Cerebellar cortex (tissue), 1 donor: ENCODE measurements at places on chromosomes 6 and 20.
A peak's percentile ranks its signal among the peaks of the same experiment; 100 is the strongest.

DNA sequence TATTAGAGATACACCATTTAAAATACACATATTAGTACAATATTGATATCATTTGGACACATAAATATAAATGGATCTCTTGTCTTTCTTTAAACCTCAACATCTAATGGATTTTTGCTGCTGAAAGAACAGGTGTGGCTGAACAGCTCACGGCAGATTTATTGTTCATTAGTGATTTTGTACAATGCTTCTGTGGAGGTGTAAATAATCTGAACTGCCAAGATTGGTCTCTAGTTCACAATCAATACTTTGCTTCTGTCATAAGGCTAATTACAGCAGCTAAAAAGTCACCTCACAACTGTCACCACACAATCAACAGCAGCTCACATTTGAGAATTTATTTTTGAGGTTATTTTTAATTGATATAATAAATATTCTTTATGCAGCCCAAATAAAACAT lies 162.0 kb upstream of the SIM1 start:
- no peak for DNase-seq

- DNase-seq, result no peak
These were observed 34.3 kb downstream of the FYN start for GRCh38 chr6:111838749-111839484.

- DNase-seq, result no peak
These were observed 872.4 kb upstream of the SLC35B3 start for GRCh38 chr6:9307786-9308185.

- DNase-seq, result no peak
These were observed 246.1 kb downstream of the BMP7 start for GRCh38 chr20:57020364-57020763.

DNA sequence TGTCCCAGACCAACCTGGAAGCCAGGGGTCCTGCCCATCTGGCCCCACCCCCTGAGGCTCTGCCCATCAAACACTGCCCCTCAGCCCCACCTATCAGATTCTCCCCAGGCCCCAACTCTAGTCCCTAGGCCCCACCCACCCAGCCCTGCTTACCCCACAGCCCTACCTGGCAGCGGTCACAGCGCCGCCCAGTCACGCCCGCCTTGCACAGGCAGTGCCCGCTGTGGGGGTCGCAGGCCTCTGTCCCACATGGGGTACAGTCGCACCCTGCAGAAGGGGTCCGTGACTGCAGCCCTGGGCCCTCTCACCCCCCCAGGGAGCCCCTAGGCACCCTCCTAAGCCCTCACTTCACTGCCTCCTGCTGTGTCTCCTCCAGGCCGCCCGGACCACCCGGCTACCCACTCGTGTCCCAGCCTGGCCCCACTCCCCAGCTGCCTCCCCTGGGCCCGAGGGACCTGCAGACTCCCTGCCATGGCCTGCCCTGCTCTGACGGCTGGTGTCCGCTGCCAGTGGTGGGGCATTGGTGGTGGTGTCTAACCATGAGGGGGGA lies 19.8 kb downstream of the ADRM1 start:
- no peak for DNase-seq

GRCh38 chr6:16967470-16967817 lies 134.4 kb upstream of the STMND1 start:
- no peak for DNase-seq

DNA sequence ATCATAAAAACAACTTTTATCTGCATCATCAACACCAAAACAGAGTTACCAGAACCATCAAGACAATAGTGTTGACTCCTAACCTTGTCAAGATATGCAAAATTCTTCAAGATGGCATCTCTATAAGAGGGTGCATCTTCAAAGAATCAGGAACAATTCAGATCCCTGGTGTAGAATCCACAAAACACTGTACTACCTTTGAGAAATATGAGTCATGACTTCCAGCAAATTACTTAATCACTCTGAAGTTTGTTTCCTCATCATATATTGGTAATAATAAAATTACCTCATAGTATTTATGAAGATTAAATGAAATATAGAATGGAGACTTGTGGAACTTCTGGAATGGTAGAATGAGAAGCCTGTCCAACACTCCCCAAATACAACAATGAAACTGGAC lies 221.3 kb upstream of the SUPT3H start:
- no peak for DNase-seq

DNA sequence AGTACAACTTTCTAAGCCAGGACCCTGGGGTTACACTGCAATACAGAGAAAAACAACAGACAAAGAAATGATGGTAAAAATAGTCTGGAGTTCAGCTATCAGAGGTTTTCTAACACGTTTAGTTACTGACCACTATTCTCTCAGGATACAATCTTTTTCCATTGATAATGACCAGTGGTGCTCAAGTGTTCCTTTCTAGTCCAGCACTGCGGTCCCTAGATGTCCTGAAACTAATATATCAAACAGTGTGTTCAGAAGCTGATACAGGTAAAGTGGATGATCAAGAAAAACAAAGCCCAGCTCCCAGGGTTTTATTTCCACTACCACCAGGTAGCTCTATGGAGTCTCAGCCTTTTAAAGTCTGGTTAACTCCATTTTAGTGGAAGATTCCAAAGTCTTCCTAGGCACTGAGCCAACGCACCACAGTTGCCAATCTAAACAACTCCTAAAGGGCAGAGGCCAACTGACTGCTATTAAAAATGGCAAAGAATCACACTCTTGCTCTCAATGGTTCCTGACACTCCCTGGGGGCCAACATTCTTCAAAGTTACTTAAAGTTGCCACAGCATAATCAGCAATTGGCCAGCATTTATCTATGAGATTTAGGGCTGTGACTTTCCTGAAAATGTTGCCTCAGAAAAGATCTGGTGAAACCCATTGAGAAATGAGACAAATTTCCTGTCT lies 38.2 kb downstream of the DZANK1 start:
- DNase-seq, result no peak

- DNase-seq, result no peak
These were observed 55.3 kb upstream of the POPDC3 start for GRCh38 chr6:105235155-105235554.

DNA sequence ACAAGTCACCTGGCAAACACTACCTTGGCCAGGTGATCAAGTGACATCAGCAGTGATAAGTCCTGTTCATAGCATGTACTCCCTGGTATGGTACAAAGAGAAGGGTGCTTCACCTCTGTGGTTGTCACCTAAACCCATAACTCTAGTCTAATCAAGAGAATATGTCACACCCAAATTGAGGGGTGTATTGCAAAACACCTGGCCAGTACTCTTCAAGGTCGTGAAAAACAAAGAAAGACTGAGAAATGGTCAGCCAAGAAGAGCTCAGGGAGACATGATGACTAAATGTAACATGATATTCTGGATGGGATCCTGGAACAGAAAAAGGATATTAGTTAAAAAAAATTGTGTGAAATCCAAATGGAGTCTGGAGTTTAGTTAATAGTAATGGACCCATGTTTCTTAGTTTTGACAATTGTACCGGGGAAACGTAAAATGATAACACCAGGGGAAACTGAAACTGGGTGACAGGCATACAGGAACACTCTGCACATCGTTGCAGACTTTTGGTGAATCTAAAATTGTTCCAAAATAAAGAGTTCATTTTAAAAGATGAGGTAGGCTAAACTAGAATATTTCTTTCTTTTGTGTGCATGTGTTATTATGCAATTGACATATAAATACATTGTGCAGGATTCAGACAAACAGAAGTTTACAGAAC lies 262.0 kb downstream of the CDC5L start:
- no peak for DNase-seq

DNA sequence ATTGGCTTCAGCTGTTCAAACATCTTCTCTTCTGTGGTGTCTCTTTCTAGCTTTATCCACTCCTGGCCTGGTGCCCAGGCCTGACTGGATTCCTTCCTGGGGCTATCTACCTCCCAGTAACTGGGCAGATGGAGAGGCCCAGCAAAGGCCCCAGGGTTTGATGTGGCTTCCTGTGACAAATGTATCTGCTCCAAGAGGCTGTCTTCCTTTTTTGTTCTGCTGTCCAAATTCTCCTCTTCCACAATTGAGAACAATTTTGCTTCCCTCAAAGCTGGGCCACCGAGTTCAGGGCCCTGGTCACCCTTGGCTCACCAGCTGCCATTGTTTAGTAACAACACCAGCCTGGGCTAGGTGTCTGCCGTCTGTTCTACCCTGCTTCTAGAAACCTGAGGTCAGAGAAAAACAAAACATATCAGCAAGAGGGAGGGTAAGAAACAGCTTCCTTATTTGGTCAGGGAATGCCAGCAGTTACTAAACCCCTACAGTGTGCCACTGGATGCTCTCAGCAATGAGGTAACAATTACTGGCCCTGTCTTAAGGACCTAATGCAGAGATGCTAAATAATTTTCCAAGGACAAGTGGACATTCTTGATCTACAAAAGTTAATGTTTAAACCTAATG lies 3.9 kb downstream of the ZFP57 start:
- DNase-seq, result peak; percentile 16

DNA sequence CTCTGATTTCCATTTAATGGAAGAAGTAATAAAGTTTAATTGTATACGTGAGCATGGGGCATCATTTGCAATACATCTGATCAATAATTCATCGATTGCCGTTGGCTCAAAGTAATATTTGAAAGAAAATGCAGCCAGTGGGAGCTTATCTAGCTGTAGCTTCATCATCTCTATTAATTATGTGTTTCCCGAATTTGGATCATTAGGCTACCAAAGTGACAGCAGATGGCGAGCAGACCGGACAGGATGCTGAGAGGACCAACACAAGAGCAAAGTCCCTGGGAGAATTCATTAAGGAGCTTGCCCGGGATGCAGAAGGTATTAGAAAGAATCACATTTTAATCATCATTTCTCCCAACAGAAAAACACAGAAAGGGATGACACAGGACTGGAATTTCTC lies 327.1 kb downstream of the ARHGAP18 start:
- no peak for DNase-seq

- no peak for DNase-seq
These were observed 184.1 kb downstream of the SLC24A3 start for GRCh38 chr20:19396460-19397081.

DNA sequence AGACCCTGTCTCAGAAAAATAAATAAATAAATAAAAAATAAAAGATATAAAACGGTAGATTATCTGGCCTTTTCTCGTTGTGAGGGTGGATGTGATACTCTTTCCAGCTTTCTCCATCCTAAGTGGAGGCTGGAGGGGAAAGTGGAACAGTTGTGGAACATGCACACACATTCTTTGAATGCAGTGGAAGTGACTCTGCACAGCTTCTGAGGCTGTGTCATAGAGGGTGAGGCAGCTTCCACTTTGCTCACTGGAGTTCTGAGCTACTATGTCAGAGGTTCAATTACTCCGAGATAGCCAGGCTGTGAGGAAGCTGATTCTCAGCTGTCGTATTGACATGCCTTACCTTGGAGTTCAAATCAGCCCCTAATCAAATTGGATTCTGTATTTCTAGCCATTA lies 82.2 kb downstream of the CHMP4B start:
- no peak for DNase-seq

- DNase-seq, result no peak
These were observed 38.3 kb downstream of the ATG5 start for GRCh38 chr6:106287215-106287614.

DNA sequence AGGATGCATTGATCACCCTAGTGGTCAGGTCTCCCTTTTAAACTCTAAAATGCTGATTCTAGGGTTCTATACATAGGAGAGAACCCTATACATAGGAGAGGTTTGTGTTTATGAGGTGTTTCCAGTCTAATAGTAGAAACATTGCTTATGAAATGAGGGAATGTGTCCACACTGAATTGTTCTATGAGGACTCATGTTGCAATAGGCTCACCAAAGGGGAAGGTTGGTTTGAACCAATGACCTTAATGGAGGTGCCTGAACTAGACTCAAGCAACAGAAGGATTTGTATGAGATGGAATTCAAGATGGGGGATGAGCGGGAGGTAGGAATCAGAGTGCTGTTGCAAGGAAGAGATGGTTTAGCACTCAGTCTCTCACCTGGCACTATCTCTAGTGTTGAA lies 33.5 kb upstream of the UBR2 start:
- no peak for DNase-seq

DNA sequence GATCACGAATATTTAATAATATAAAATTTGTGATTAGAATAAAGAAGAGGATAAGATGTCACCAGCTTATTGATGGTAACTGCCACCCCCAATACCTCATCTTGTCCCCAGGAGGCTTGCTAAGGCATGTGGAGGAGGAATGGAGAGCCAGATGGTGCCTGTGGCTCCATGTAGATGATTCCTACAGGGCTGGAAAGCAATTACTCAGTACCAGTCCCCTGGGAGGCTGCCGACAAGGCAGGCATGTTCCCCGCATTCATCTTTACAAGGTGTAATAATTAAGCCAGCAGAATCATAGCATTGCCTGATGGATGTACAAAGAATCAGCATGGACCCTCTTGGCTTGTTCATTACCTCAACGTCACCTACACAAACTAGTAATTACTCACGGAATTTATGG lies 155.3 kb downstream of the PLCB1 start:
- no peak for DNase-seq

DNA sequence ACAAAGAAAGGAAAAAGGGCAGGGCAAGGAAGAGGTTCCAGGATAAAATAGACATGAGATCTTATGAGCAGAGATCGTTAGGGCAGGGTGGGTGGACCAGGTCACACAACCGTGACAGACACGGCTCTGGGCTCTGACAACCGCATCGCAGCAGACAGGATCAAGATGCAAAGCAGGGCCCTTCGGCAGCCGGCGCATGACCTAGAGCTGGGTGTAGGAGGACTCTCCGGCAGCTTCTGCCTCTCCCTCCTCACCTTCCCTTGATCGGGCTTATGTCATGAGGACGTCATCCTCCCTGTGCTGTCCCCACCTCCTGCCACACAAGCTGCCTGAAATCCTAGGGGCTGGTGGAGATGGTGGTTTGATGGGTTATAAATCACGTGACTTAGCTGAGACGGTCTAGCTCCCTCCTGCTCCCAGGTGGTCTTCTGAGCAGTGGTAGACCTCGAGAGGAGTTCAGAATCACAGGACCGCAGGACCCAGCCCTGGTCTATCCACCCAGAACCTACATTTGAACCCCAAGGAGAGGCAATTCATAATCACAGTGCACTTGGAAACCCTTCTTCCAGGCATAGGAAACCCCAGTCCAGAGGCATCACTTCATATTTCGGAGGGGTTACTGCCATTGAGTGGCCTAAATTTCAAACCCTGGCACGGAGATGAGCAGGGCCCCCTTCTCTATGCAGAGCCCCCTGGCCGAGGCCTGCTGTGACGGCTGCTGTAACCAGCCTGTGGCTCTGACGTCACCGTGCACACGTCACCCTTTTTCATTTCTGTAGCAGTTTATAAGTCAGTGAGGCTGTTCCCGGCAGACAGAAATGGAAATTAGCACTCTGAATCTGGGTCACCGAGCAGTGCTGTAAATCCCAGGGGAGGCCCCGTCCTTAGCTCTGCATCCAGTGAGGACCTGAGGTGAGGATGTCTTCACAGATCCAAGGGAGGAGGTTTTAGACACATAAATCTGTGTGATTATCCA lies 8.7 kb upstream of the CCR6 start:
- DNase-seq, result no peak

- peak; percentile 64 for DNase-seq
These were observed 161.7 kb downstream of the SYCP2 start for GRCh38 chr20:59771506-59772372.

- DNase-seq, result no peak
These were observed 8.3 kb downstream of the WRNIP1 start for GRCh38 chr6:2773449-2773848.
